NCI-H187 (cell line): ENCODE measurements at places on chromosomes 16 and 17.
A peak's percentile ranks its signal among the peaks of the same experiment; 100 is the strongest.

DNA sequence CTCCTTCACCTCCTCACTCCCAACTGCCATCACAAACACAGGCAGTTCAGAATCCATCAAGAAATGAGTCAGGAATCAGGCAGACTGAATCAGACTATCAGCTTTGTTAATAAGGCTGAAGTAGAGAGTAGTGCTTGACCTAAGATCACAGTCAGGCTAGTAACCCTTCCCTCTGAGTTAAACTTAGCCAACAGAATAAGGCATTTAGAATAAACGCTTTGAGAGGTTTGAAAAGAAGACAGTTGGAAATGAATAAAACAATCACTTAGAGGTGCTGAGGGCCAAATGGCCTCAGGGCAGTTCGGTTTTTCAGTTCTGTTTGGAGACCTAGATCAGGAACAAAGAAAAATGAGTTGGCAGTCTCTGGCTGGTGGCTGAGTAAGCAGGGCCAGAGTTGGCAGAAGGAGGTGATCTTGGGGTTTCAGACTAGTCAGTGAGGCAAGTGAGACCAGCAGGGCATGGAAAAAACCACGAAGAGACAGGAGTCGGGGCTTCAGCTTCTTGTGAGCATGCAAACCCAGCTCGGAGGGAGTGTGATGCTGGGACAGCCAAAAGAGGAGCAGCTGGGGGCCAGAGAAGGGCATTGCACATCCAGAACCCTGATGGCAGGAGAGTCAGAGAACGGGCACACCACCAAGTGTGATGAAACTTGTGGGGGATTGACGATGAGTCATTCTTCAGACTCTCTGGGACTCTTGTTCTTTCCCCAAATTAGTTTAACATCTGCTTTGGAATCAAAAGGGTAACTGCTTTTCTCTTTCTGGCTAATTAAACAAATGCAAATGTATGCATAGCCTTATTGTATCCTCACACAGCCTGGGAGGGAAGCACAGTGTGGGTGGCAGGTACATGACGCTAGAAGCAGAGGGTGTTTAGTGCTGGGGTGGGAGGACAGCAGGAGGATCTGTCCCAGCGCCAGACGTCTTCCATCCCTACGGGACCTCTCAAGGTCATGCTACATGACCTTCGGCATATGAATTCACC lies 54.8 kb downstream of the SPECC1 start:
- no peak for DNase-seq

- DNase-seq = peak; percentile 24
Observed at GRCh38 chr16:69761983-69762813, at the start of gene WWP2. TSS of gene WWP2 (plus strand) at chr16:69762332. CDS start at chr16:69787011, 24,679 bp downstream.

DNA sequence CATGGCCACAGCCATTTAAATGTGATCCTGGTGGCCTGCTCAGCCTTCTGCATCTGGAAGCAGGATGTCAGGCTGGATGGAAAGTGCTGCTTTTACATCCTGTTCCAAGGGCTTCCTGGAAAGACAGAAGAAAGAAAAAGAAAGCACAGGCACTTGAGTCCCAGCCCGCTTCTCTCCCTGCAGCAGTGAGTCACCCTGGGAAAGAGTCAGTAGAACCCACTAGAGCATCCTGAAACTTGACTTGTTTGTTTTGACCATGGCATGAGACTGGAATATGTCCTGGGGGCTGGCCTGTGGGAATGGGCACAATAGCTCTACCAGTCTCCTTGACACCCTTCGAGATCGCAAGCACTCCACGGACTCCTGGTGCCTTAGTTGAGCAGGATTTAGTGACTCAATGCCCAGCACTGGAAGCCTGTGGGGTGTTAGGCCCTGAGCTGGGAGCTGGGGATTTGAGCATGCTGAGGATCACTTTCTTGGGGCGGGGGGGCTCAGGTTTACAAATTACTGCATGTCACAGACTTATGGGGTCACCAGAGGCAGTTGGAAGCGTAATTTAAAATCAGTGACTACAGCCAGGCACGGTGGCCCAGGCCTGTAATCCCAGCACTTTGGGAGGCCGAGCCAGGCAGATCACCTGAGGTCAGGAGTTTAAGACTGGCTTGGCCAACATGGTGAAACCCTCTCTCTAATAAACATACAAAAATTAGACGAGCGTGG lies 22.1 kb upstream of the GNA13 start:
- no peak for DNase-seq

GRCh38 chr16:56362057-56362655 lies 63.2 kb downstream of the AMFR start:
- DNase-seq = no peak

GRCh38 chr17:57335195-57335792 lies 79.0 kb downstream of the MSI2 start:
- DNase-seq = no peak

DNA sequence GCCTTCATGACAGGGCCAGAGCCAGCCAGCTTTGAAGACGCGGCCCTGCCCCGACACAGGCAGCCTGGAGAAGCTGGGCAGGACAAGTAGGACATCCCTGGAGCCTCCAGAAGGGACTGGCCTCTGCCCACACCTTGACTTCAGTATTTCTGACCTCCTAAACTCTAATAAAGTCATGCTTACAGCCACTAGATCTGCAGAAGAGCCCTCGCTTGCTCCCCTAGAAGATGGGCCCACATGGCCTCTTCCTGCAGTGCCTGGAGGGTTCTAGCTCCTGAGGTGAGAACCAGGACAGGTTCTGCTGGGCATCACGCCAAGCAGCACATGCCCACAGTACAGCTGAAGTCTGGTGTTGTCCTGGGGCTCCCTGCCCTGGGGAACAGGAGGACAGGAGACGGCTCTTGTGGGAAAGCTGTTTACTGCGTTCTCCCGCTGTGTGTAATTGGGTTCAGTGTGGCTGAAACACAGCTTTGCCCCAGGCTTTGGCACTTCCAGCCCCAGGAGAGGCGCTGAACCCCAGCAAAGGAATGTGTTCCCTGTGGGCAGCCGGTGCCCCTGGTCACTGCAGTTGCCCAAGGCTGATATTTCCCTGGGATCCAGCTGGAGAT lies 2.6 kb downstream of the APRT start:
- no peak for DNase-seq

DNA sequence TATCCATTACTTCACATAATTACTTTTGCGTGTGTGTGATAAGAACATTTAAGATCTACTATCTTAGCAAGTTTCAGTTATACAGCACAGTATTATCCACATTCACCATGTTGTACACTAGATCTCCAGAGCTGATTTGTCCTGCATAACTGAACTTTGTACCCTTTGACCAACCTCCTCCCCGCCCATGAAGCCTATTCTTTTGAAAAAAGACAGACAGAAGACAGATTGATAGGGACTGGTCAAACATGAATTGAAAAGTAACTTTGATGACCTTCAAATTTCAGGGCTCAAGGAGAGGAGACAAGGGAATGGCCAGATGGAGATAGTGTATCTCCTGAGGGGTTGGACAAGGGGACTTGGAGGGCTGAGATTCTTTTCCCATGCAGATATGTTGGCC lies 96.3 kb downstream of the CMC2 start:
- DNase-seq = no peak

DNA sequence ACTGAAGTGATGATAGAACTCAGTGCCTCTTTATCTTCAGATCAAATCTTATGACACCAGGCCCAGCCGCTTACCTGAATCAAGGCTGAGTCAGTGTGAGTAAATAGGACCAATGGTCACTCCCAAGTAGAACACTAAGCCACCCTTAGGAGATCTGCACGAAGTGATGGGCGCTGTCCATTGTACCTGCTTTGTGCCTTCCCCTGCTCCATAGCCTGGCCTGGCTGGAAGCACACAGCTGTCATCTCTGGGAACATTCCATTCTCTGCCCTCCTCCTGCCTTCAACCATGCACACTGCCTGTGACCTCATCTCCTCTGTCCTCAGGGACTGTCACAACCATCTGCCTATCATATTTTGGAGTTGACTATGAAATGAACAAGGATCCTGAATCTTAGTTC lies 279.5 kb upstream of the ASIC2 start:
- no peak for DNase-seq

DNA sequence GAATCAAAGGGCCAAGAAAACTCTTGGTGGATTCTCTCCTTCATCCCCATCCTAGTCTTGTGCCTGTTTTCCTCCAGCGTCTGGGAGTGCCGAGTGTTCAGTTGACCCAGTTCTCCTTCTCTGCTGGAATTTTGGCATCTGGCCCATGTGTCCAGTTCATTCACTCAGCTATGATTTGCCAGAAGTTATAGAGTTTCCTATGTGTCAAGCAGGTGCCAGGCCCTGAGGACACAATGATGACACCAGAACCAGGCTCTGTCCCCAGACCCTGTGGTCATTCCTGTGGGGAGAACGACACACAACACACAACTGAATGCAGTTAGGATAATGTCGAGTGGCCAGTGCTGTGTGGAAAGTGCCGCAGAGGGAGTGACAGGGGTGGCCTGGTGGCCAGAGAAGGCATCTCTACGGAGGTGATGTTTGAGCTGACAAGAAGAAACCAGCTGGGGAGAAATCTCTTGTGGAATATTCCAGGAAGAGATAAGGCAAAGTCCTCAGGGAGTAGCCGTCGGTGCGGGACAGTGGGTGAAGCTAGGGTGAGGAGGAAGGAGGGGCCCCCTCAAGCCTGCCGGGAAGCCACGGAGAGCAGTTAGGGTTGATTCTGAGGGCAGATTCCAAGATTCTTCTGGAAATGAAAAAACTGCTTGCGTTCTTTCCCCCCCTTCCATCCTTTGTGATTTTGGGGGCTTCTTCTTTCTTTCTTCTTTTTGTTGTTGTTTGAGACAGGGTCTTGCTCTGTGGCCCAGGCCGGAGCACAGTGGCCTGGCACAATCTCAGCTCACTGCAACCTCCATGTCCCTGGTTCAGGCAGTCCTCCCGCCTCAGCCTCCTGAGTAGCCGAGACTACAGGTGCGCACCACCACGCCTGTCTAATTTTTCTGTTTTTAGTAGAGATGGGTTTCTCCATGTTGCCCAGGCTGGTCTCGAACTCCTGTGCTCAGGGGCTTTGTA lies 35.8 kb upstream of the IL34 start:
- no peak for DNase-seq

DNA sequence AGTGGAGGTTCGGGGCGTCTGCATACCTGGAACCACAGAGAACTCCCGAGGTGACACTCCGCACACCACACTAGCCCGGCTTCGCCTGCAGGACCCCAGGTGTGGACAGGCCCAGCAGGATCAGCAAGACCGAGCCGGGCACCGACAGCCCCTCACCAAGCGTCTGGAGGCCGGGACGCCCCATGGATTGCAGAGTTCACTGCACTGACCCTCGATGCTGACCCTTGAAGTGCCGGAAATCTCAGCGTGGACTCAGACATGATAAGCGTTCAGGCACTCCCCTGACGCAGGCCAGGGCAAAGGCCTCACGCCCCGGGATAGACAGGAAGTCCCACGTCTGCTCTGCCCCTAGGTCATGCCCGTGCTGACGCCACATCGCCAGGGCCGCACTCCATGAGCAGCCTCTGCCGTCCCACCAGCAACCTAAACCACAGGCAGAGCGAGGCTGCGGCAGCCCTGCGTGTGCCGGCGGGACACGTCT lies 26.0 kb downstream of the ACSF3 start:
- DNase-seq = no peak

DNA sequence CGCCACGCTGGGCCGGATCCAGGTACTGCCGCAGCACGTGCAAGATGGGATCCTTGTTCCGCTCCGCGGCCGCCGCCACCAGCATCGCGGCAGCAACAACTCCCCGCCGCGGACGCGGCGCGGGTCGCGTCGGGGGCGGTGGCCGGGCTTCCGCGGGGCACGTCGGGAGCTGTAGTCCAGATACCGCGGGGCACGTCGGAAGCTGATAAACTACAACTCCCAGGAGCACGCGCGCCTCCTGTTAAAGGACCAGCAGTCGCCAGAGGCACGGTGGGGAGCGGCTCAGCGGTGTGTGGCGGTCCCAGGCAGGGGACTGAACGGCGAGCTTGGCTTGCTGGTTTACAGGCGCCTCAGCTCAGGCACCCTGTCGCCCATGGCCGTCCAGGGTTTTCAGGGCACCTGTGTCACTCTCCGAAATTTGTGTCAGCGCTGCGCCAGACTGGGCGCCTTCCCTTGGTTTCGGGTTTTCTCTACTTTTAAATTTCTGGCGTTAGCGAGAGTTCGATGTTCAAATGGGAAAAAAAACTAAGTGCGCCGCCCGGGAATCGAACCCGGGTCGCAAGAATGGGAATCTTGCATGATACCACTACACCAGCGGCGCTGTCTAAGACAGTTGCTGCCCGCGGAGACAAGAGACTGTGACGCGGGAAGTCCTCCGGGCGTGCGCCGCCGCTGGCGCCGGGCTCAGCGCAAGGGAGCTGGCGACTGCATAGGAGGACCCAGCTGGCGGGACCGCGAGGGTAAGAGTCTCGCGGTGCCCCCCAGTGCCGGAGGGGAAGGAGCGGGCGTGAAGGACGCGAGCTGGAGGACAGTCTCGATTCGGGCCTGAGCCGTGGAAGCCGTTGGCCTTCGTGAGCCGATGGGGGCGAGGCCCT lies at the start of gene METTL26:
Gene METTL26, minus strand, starts transcription at position 100 of the 875 bp plus-strand sequence. Its CDS starts 15 bp downstream, at position 85.
- DNase-seq = peak; percentile 95
